HCT116 (cell line): ENCODE measurements at places on chromosomes 7 and 10. TPM values are rescaled to one million over a fixed set of nuclear protein-coding genes. Genes with fewer than 3 reads are reported as not detected.

- H3K4me3 ChIP-seq, result no peak overlapping the region
- no peaks in the 10 kb centered on the region for H3K36me3 ChIP-seq
- H3K27ac ChIP-seq, result no peak overlapping the region
- H3K27me3 ChIP-seq, result no peaks in the 10 kb centered on the region
- no peak for DNase-seq
- H3K4me1 ChIP-seq, result no peaks in the 10 kb centered on the region
Measured at GRCh38 chr7:4706384-4707216, 24.5 kb downstream of the FOXK1 start.

Gene ITIH2
- 0.57 TPM for total RNA-seq

GRCh38 chr7:123863461-123863860 is 18.5 kb downstream of the HYAL4 start:
- H3K27me3 ChIP-seq, result no peaks in the 10 kb centered on the region
- H3K27ac ChIP-seq, result no peak overlapping the region
- H3K4me3 ChIP-seq, result no peak overlapping the region
- H3K36me3 ChIP-seq, result no peaks in the 10 kb centered on the region
- DNase-seq, result no peak
- no peaks in the 10 kb centered on the region for H3K4me1 ChIP-seq

- H3K36me3 ChIP-seq, result no peaks in the 10 kb centered on the region
- H3K4me3 ChIP-seq, result no peak overlapping the region
- H3K27ac ChIP-seq, result no peak overlapping the region
- DNase-seq, result no peak
- peaks cover 17% of the 10 kb centered on the region for H3K4me1 ChIP-seq
Measured at GRCh38 chr10:86830043-86830591, 73.7 kb downstream of the BMPR1A start.

Gene MBLAC1
- 2.0 TPM for total RNA-seq

GRCh38 chr7:134685250-134685649 is 38.6 kb downstream of the BPGM start:
- H3K27ac ChIP-seq, result no peak overlapping the region
- no peaks in the 10 kb centered on the region for H3K27me3 ChIP-seq
- H3K4me3 ChIP-seq, result no peak overlapping the region
- H3K36me3 ChIP-seq, result no peaks in the 10 kb centered on the region
- H3K4me1 ChIP-seq, result no peaks in the 10 kb centered on the region

- H3K36me3 ChIP-seq, result no peaks in the 10 kb centered on the region
- H3K4me1 ChIP-seq, result no peaks in the 10 kb centered on the region
- H3K4me3 ChIP-seq, result no peak overlapping the region
- no peak for DNase-seq
Measured at GRCh38 chr10:129852829-129853561, 111.1 kb downstream of the EBF3 start.

- no peak overlapping the region; the same call in 1 of the 2 replicates for H3K27ac ChIP-seq
- no peaks in the 10 kb centered on the region for H3K27me3 ChIP-seq
- peaks cover 15% of the 10 kb centered on the region; the same call in 1 of the 2 replicates for H3K4me1 ChIP-seq
Measured at GRCh38 chr10:43230101-43230908, 36.6 kb downstream of the RASGEF1A start.

DNA sequence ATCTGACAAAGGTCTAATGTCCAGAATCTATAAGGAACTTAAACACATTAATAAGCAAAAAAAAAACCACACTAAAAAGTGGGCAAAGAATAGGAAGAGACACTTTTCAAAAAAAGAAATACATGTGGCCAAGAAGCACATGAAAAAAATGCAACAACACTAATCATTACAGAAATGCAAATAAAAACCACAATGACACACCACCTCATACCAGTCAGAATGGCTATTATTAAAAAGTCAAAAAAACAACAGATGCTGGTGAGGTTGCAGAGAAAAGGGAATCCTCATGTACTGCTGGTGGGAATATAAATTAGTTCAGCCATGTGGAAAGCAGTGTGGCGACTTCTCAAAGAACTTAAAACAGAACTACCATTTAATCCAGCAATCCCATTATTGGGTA is 119.0 kb downstream of the LMBR1 start:
- no peak overlapping the region for H3K27ac ChIP-seq
- no peak overlapping the region for H3K4me3 ChIP-seq
- H3K27me3 ChIP-seq, result no peaks in the 10 kb centered on the region

Gene SFMBT2
- total RNA-seq, result 0.02 TPM

GRCh38 chr10:86755740-86756510 is 494 bp upstream of the BMPR1A start:
- H3K27ac ChIP-seq, result peak overlapping the region; percentile 98
- no peaks in the 10 kb centered on the region for H3K27me3 ChIP-seq
- peak; percentile 59 for DNase-seq
- peaks cover 19% of the 10 kb centered on the region for H3K4me1 ChIP-seq
- peak overlapping the region; percentile 81 for H3K4me3 ChIP-seq
- no peaks in the 10 kb centered on the region for H3K36me3 ChIP-seq

DNA sequence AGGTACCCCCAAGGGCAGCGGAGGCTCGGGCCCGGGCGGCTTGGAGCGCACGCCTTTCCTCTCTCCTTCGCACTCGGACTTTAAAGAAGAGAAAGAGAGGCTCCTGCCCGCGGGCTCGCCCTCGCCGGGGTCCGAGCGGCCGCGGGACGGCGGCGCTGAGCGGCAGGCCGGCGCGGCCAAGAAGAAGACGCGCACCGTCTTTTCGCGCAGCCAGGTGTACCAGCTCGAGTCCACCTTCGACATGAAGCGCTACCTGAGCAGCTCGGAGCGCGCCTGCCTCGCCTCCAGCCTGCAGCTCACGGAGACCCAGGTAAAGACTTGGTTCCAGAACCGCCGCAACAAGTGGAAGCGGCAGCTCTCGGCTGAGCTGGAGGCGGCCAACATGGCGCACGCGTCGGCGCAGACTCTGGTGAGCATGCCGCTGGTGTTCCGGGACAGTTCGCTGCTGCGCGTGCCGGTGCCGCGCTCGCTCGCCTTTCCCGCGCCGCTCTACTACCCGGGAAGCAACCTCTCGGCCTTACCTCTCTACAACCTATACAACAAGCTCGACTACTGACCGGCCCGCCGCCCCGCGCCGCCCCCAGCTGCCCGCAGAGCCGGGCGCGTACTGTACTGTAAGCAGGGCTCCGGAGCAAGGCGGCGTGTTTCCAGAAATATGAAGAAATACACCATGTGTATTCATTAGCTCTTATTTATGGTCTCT is 1.8 kb downstream of the HMX2 start:
- H3K4me3 ChIP-seq, result no peak overlapping the region
- no peaks in the 10 kb centered on the region for H3K27me3 ChIP-seq
- no peaks in the 10 kb centered on the region; the same call in 1 of the 2 replicates for H3K4me1 ChIP-seq
- no peak for DNase-seq
- no peak overlapping the region for H3K27ac ChIP-seq
- H3K36me3 ChIP-seq, result no peaks in the 10 kb centered on the region; the same call in 1 of the 2 replicates

- no peak overlapping the region for H3K27ac ChIP-seq
- H3K4me1 ChIP-seq, result no peaks in the 10 kb centered on the region
- no peaks in the 10 kb centered on the region for H3K36me3 ChIP-seq
Measured at GRCh38 chr7:8618441-8619070, 185.1 kb downstream of the NXPH1 start.

DNA sequence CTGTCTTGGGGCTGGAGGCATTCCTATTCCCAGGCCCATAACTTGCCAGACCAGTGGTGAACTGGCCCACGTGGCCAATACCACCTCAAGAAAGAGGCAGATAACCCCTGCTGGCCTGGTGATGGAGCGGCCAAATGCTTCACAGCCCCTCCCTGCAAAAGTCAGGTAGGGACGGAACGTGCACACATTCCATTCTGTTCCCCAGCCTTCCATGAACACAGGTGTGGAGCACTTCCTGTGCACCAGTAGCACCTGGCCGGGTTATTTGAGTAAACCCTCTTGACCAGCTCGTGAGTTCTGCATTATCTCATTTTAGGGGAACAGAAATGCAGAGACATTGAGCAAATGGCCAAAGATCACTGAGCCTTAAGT is 134.4 kb downstream of the SH3PXD2A start:
- H3K36me3 ChIP-seq, result no peaks in the 10 kb centered on the region
- no peak overlapping the region for H3K4me3 ChIP-seq
- H3K27ac ChIP-seq, result no peak overlapping the region
- DNase-seq, result no peak
- no peaks in the 10 kb centered on the region for H3K27me3 ChIP-seq
- peaks cover 20% of the 10 kb centered on the region for H3K4me1 ChIP-seq

Gene PON1
- total RNA-seq, result 0.20 TPM

- no peak overlapping the region for H3K27ac ChIP-seq
- no peaks in the 10 kb centered on the region for H3K36me3 ChIP-seq
- H3K4me1 ChIP-seq, result no peaks in the 10 kb centered on the region
- no peak for DNase-seq
Measured at GRCh38 chr10:122333037-122333436, 41.5 kb upstream of the PLEKHA1 start.

Gene WASL
- total RNA-seq, result 26.2 TPM

GRCh38 chr10:104488439-104488832 is 134.8 kb downstream of the CFAP58 start:
- H3K27ac ChIP-seq, result no peak overlapping the region
- H3K4me3 ChIP-seq, result no peak overlapping the region
- no peaks in the 10 kb centered on the region for H3K4me1 ChIP-seq
- no peak for DNase-seq

Gene THNSL1
- 7.7 TPM for total RNA-seq

GRCh38 chr7:155739538-155740143 is 72.6 kb downstream of the SHH start:
- no peak for DNase-seq
- H3K4me3 ChIP-seq, result no peak overlapping the region
- no peaks in the 10 kb centered on the region for H3K27me3 ChIP-seq
- H3K27ac ChIP-seq, result no peak overlapping the region
- no peaks in the 10 kb centered on the region for H3K4me1 ChIP-seq

DNA sequence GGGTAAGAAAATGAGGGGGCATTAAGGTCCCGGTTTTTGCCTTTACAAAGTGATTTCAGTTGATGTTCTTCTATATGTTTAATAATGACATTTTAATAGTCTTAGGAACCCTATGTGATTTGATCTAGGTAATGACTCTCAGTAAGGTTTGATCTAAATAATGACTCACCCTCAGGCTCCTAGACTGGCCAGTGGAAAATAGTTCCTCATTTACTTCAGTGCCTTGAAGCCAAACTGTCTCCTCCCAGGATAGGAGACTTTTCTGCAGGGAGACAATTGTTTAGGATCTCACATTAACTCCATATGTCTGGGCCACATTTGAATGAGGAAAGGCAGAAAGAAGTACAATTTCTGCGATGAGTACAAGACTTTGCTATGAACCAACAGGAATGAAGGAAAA is 1331.9 kb downstream of the XPNPEP1 start:
- H3K27ac ChIP-seq, result no peak overlapping the region
- H3K4me3 ChIP-seq, result no peak overlapping the region
- no peaks in the 10 kb centered on the region; the same call in 1 of the 2 replicates for H3K4me1 ChIP-seq
- H3K27me3 ChIP-seq, result no peaks in the 10 kb centered on the region

DNA sequence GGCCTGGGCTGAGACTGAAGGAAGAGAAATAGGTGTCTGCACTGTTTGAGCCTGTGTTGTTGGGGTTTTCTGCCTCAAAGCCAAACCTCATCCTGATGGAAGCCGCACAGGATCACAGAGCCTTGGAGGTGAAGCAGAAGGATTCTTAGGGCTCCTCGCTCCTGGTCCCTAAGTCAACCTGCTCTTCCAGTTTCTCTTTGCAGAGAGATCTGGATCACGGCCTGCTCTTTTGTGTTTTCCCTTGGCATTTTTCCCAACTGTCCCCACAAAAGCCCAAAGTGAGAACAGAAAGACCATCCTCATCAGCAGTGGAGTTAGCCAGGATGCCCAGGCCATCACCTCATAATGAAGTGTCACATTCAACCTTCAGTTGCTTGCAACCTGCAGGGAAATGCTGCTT is 20.3 kb upstream of the PPIA start:
- no peak overlapping the region for H3K27ac ChIP-seq
- no peaks in the 10 kb centered on the region for H3K4me1 ChIP-seq
- no peak overlapping the region for H3K4me3 ChIP-seq
- no peaks in the 10 kb centered on the region for H3K27me3 ChIP-seq
- no peaks in the 10 kb centered on the region for H3K36me3 ChIP-seq

DNA sequence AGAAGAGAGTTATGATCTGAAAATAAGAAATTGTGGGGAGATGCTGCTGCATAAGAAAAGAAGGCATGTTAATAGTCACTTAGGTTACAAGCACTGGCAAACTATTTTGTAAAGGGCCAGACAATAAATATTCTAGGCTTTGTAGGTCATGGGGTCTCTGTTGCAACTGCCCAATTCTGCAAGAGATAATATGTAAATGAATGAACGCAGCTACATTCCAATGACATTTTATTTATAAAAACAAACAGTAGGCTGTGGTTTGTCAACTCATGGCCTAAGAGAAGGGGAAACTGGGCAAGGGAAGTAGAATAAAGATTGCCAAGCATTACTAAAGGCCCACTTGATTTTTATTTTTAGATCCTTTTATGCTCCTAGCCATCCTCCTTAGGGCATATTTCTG is 133.1 kb downstream of the RAPGEF5 start:
- no peaks in the 10 kb centered on the region for H3K4me1 ChIP-seq
- no peak overlapping the region for H3K4me3 ChIP-seq
- no peak overlapping the region for H3K27ac ChIP-seq
- H3K27me3 ChIP-seq, result no peaks in the 10 kb centered on the region
- no peaks in the 10 kb centered on the region for H3K36me3 ChIP-seq
- no peak for DNase-seq

Gene ENO4
- 0.22 TPM for total RNA-seq

Gene MCM10
- total RNA-seq, result 43.1 TPM

Gene AKR1C1
- 2.1 TPM for total RNA-seq

DNA sequence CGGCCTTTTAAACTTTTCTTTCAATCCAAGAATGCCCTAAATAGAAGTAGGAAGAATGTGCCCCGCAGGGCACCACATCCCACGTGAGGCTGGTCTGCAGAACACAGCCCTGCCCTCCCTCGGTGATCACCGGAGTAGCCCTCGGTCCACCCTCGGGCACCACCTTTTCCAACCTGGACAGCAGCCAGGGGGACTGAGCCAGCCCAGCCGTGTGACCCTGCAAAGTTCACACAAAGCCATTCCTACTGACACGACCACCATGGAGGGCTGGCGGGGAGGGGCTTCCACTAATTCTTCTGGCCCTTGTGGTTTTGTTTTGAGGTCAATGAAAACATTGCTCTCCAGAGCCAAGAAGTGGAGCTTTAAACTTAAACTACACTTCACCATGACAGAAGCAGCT is 132.2 kb downstream of the TCERG1L start:
- H3K27ac ChIP-seq, result no peak overlapping the region
- H3K36me3 ChIP-seq, result no peaks in the 10 kb centered on the region
- H3K4me3 ChIP-seq, result no peak overlapping the region
- H3K27me3 ChIP-seq, result no peaks in the 10 kb centered on the region
- no peak for DNase-seq

Gene HOXA1
- total RNA-seq, result 2.8 TPM

Gene CTTNBP2
- total RNA-seq, result 5.4 TPM

DNA sequence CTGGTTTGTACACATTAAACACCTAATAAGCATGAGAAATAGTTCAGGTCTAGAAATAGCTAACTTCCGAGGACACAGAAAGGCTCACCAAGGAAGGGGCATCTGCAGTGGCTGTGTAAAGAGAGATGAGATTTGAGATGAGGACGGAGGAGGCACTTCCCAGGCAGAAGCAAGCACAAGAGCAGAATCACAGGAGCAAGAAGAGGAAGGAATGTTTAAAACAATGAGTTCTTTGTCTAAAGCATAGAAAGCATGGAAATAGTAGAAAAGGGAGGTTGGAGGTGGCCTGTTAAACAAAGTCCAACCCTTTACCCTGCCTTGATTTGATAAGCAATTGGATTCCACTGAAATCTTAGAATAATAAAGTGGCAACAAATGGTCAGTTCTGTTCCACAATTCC is 11.6 kb upstream of the PON3 start:
- no peak overlapping the region for H3K27ac ChIP-seq
- DNase-seq, result no peak
- H3K36me3 ChIP-seq, result peaks cover 6% of the 10 kb centered on the region

GRCh38 chr10:74544106-74544505 is 282.3 kb upstream of the KAT6B start:
- no peaks in the 10 kb centered on the region for H3K36me3 ChIP-seq
- no peaks in the 10 kb centered on the region for H3K4me1 ChIP-seq
- H3K27me3 ChIP-seq, result no peaks in the 10 kb centered on the region
- no peak for DNase-seq
- H3K4me3 ChIP-seq, result no peak overlapping the region
